ENCODE measurements at places on chromosomes 4 and X. TPM values are rescaled to one million over a fixed set of nuclear protein-coding genes. Genes with fewer than 3 reads are reported as not detected.
A peak's percentile ranks its signal among the peaks of the same experiment; 100 is the strongest.

- DNase-seq: no peak
Observed at GRCh38 chr4:109007976-109008375, 245.1 kb upstream of the ETNPPL start.

DNA sequence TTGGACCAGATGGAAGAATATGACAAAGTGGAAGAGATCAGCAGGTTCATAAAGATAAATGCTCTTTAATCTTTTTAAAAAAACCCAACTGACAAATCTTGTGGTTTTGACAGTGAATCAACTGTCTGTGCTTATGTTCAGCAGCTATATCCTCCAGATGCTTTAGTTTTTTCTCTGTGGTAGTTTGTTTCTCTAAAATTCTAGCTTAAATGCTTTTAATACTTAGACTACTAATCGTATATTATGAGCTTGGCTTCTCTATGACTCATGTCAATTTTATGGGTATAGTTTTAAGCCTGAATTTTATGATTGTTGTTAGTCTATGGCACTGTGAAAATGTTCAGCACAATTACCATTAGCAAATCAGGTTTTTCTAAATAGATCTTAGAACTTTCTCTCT, 12.9 kb downstream of the HHIP start:
- no peak for DNase-seq

DNA sequence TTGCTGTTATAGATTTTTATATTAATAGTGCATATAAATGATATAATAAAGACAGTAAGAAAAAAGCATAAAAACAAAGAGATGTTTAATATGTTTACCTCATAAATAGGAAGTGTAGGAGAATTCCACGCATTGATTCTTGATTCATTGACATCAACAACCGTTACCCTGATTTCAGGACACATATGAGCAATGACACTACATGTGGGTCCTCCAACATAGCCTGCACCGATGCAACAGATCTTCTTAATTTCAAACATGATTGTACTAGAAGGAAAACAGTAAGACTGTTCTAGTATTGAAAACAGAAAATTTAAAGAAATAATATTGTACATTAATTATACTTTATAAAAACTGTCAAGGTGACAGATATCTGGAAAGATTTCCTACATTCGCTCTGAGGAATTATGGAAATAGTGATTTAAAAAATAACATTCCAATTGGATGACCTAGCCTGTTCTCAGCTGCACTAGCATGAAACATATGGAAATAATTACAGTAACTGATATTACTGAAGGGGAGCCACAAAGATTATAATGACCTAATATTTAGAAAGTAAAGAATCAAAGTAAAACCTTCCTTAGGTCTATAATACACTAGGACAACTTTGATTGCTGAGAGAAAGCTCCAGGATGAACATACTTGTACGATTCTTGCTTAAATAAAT, 5.9 kb downstream of the UGDH start:
- DNase-seq: no peak

- DNase-seq: no peak
Observed at GRCh38 chr4:23873717-23874535, 15.9 kb downstream of the PPARGC1A start.

DNA sequence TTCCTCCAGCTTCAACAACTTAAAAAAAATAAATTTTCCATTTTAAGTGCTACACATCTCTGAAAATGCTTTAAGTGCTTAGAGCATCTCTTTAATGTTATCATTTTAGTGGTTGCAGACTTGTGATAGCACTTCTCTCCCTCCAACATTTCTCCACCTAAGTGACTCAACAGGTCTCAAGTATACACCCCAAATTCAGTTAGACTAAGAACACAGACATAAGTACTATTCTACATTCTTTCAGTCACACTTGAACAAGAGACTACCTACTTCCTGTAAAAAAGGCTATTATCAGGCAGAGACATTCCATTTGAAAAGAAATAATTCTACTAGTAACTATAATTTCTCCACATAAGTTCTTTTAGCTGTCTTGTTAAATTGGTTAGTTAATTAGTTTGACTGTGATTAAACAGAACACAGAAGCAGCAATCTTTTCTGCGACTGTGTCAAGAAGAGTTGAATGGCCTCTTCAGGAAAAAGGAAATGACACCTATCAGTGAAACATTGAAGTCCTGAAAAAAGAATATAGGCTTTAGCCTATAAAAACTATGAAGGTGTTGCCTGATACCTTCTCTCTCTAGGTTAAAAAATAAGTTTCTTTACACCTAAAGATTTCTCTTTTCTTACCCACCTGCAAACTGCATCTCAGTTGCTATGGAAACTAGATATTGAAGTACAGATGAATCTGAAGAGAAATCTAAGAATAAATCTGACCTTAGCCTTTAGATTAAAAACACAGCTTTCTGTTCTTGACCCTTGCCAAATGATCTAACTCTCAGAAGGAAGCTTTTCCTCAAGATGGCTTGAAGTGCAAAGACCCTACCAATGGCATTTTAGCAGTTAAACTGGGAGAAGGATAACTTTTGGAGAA, 18.0 kb downstream of the NAF1 start:
- DNase-seq: no peak

GRCh38 chr4:88215351-88215750, 56.9 kb upstream of the ABCG2 start:
- no peak for DNase-seq

DNA sequence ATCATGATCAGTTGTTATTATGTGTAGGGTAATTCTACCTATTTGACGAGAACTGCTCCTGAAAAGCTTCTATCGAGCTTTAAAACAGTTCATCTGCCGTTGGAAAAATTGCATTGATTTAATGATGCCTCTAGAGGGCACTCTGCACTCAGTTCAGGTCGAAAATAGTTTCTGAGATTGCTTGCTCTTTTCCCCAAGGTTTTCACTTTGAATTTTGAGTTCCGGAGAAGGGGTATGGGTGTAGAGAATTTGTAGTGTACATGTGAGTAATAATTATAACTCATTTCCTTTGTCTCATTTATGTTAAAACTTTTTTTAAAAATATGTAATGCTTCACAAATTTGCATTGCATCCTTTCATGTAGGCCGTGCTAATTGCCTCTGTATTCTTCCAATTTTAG, 28.4 kb upstream of the TNIP3 start:
- DNase-seq: no peak

DNA sequence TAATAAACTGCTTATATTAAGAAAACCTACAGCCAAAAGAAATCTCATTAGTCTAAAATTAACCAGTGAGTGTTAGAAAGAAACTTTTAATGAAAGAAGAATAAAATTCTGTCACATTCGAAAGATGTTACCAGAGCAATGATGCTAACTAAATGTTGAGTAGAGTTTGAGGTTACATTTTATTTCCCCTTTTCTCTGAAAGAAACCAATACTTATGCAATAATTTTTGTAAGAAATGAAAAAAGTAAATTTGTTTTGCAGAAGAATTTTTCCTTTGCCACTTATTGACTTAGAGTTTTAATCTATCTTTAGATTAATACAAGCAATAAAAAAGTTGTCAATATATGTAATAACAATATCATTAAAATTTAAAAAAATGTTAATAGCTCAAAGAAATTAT, 574.0 kb upstream of the GALNTL6 start:
- no peak for DNase-seq

DNA sequence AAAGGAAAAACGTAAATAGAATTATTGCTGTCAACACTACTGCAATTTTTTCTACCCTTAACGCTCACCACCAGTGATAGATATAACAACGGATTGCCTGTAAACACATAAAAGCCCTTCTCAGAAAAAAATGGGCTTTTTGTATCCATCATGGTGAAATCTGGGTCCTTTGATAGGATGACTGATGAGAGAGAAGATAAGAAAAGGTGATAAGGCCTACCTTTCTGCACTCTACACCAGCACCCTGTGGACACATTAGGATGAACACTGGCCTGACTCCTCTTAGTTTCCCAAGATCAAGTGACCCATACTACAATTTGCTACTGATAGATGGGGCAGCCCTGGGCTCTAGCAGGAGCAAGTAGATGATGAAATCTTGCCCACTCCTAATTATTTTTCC, 112.3 kb upstream of the RAP2C start:
- DNase-seq: no peak

SPARCL1 gene
- total RNA-seq: 97.8 TPM

ASMT gene
- not detected for total RNA-seq

STK32B gene
- total RNA-seq: 0.40 TPM

PAGE1 gene
- total RNA-seq: not detected

DNA sequence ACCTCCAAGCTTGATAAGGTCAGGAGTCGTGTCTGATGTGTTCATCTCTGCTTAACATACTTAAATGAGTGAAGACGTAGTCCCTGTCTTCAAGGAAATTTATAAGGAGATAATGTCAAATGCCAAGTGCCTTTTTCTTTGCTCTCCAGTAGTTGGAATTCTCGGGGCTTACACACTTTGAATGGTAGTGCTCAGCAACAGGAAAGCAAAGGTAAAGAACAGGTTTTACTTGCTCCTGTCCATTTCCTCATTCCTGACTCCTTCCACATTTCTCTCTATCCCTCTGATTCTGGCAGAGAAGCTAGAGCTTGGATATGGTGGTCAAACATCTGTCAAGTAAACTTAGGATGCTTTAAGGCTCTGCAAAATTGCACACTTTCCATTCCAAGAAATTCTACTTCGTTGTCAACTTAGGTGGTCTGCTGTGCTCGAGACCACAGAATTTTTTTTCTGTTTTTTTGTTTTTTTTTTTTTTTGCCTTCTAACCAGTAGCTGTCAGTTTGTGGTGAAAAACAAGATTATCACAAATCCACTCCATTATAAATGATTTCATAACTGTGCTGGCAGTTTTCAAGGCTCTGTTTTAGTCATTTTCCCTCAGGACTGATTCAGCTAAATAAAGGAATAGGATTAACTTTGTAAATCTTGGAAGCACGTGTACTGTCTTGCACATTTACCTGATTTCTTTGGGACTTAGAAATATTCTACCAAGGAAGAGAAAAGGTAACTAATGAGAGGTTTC, 180.8 kb upstream of the ANXA3 start:
- DNase-seq: no peak

TMEM154 gene
- 1.4 TPM for total RNA-seq

- no peak for DNase-seq
Observed at GRCh38 chrX:33923262-33923661, 208.9 kb downstream of the FAM47A start.

TRIM61 gene
- total RNA-seq: 0.20 TPM

GRCh38 chr4:65508168-65508567, 162.1 kb downstream of the EPHA5 start:
- DNase-seq: no peak

- DNase-seq: no peak
Observed at GRCh38 chr4:87035881-87036509, 101.2 kb downstream of the AFF1 start.

FAM241A gene
- total RNA-seq: 1.8 TPM

- no peak for DNase-seq
Observed at GRCh38 chr4:2071912-2072867, 13.1 kb downstream of the NAT8L start.

PFKFB1 gene
- 0.31 TPM for total RNA-seq

DNA sequence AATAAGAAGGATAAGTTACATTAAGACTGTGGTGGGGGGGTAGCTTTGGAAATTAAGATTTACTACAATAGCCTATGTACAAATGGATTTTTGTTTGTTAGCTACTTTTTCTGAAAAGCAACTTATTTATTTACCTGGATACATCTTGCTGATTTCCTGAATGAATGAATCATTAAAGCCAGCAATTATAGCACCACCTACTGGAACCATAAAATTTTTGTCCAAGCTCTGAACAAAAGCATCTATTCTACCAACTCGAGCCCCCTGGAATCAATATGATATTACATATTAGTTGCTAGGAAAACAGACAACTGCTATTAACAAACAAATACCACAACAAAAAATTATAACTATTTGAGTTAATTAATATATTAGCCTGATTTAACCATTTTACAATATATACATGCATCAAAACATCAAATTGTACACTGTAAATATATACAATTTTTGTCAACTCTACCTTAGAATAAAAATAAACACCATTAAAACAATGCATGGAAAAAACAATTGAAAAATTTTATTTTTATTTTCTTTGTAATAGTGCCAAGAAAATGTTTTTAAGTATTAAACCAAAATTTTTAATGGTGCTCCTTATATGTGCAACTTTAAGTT, 15.3 kb downstream of the SEPSECS start:
- no peak for DNase-seq

BEX1 gene
- total RNA-seq: 1.6 TPM

- no peak for DNase-seq
Observed at GRCh38 chr4:109916027-109916409, 3.3 kb downstream of the EGF start.

DNA sequence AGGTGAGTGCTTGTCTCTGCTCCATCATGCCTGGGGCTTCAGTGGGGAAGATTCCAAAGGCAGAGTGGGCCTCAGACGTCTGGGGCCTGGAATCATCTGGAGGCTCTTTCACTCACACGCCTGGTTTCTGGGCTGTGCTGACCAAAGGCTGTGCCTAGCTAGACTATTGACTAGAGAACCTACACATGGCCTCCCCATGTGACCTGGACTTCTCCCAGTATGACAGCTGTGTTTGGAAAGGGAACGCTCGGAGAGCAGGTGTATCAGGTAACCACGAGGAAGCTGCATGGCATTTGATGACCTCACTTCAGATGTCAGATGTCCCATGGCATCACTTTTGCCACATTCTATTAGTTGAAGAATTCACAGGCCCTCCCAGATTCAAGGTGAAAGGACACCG, 51.0 kb downstream of the ADGRL3 start:
- DNase-seq: no peak

GLRB gene
- total RNA-seq: 0.75 TPM

GRCh38 chr4:680928-681645, 6.7 kb downstream of the MYL5 start:
- peak; percentile 74 for DNase-seq

DNA sequence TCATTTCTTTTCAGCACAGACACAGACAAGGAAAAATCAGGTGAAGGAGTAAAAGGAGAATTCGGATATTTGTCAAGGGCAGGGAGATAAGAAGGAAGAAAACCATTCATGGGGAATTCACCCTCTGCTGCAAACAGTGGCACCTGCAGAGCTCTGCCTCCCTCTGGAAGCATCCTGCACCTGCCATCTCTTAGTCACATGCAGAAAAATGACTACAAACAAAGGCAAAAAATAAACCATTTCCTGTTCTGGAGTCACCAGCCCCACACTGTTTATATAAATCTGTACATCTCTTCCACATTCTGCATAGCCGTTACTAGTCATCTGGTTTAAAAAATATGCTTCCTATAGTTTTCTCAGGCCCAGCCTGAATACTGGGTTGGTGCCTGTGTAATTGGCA, 205.3 kb downstream of the ARAP2 start:
- DNase-seq: peak; percentile 32

GRCh38 chrX:9912351-9913145, 54.6 kb upstream of the CLDN34 start:
- DNase-seq: no peak

- peak; percentile 52 for DNase-seq
Observed at GRCh38 chr4:41887821-41888686, 47.2 kb upstream of the TMEM33 start.

RNF113A gene
- 13.4 TPM for total RNA-seq

DNA sequence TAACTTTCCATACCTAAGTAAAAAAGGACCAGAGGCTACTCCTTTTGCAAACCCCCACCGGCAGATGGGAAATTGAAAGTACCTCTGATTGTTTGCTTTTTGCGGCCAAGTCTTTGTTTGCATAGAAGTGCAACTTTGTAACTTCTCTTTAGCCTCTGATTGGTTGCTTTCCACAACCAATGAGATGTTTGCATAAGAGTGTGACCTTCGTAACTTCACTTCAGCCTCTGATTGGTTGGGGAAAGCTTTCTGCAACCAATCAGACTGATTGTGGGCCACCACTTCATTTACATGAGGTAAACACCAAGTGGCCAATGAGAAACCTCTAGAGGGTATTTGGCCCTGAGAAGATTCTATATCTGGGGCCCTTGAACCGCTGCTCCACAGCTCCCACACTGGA, 48.8 kb upstream of the PGRMC1 start:
- no peak for DNase-seq

ADGRL3 gene
- total RNA-seq: 5.2 TPM

RPL39 gene
- 1,215 TPM for total RNA-seq

GRCh38 chr4:182756161-182756690, 161.0 kb downstream of the DCTD start:
- DNase-seq: no peak
